Aortic smooth muscle cell (primary cell): ENCODE measurements at places on chromosomes 4 and X. TPM values are rescaled to one million over a fixed set of nuclear protein-coding genes. Genes with fewer than 3 reads are reported as not detected.

GRIA3 gene
- total RNA-seq, result 5.0 and 7.4 TPM in 2 replicates

VCX3B gene
- total RNA-seq, result not detected in 2 replicates

FHIP1A gene
- total RNA-seq, result under 0.01 TPM in 1 of 2 replicates, not detected in the other

TEX13C gene
- not detected in 2 replicates for total RNA-seq

DGKK gene
- total RNA-seq, result not detected in 2 replicates

CXCL3 gene
- total RNA-seq, result 0.26 TPM in 1 of 2 replicates, not detected in the other

MAMLD1 gene
- total RNA-seq, result 0.92 and 1.6 TPM in 2 replicates

CRMP1 gene
- 0.06 and 0.13 TPM in 2 replicates for total RNA-seq

IL21 gene
- total RNA-seq, result not detected in 2 replicates

PPP1R2C gene
- total RNA-seq, result not detected in 2 replicates

TAF7L gene
- 0.25 and 0.26 TPM in 2 replicates for total RNA-seq

ALB gene
- 0.50 TPM in 1 of 2 replicates, not detected in the other for total RNA-seq

KDR gene
- 15.1 and 18.2 TPM in 2 replicates for total RNA-seq

WAS gene
- total RNA-seq, result 0.12 TPM in 1 of 2 replicates, not detected in the other

ATP1B4 gene
- not detected in 2 replicates for total RNA-seq

GAGE12J gene
- total RNA-seq, result not detected in 2 replicates

SULT1E1 gene
- 4.2 and 12.0 TPM in 2 replicates for total RNA-seq

MORC4 gene
- 31.8 and 33.8 TPM in 2 replicates for total RNA-seq

PARM1 gene
- total RNA-seq, result 3.2 and 7.8 TPM in 2 replicates

F8A3 gene
- 0.92 and 0.99 TPM in 2 replicates for total RNA-seq

CT45A2 gene
- not detected in 2 replicates for total RNA-seq

TENM3 gene
- 0.13 and 0.19 TPM in 2 replicates for total RNA-seq

SYN1 gene
- total RNA-seq, result 0.19 and 0.40 TPM in 2 replicates

ZCCHC12 gene
- total RNA-seq, result not detected in 2 replicates

TNIP3 gene
- 0.37 TPM in 1 of 2 replicates, not detected in the other for total RNA-seq

EMCN gene
- total RNA-seq, result 3.7 and 7.6 TPM in 2 replicates

GAGE1 gene
- not detected in 2 replicates for total RNA-seq
